Panc1 (cell line): ENCODE measurements at places on chromosomes 16 and 17. TPM values are rescaled to one million over a fixed set of nuclear protein-coding genes. Genes with fewer than 3 reads are reported as not detected.

SLC43A2 gene
- 23.3 TPM for total RNA-seq

DNA sequence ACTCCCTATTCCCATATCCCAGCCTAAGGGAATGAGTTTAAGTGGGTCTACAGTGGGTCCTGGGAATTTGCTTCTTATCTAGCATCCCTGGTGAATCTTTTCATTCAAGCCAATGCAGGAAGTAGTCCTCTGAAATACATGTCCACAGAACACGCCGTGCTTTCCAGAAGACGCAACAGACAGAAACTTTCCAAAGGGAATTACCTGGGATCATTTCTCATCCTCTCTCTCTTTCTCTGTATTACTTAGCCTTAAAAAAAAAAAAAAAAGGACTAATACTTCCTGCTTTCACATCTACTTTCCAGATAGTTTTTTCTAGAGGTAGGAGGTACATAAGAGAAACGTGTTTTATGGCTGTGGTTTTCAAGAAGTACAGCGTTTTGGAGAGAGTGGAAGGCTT is 499.0 kb downstream of the MAF start:
- DNase-seq = no peak

DNA sequence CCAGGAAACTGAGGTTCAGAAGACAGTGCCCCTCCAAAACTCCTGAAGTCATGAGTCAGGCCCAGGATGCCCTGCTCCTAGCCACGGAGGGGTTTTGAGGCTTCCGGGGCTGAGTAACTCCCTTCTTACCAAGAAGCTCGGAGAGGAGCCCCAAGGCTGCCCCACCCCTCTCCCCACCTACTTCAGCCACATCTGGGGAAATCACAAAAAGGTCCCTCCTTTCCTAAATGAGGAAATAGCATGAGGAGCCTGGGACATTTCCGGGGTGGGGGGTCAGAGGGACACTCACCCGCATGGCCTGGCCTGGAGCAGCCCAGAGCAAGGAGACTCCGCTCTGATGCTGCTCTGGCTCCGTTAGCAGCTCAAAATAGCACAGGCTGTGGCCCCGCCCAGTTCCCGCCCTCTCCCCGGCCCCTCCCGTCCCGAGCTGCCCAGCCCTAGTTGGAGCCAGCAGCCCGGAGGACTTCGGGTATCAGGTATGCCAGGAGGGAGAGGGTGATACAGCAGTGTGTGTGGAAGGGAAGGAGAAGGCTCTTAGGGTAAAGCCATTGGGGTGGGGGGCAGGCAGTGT is 40.1 kb downstream of the MYO18A start:
- DNase-seq = no peak

DNA sequence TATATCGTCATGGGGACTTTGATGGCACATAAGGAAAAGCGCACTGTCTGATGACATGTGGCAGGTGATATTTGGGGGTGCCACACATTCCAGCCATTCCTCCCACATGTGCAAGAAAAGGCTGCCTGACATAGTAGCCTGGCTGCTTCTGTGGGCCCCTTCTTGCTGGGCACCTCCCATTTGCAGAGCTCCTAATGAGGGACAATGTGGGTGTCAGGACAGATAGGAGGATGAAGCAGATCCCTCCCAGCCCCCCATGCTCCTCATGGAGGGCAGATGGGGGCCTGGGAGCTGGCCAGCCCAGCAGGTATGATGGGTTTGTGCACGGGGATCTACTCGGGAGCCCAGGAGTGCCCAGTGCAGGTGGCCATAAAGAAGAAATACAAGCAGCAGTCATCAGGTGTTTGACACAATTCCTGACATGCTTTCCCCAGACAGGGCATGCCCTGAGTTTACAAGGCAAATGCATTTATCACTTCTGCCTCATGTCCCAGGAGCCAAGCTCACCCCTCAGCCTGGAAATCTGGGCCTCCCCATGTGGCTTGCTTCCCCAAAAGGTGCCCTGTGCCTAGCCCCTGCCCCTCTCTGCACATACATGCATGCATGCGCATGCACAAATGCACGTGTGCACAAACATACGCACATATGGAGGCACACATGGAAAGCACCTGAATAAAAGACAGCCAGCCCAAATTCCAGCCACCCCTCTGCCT is 260.6 kb upstream of the RPL38 start:
- DNase-seq = no peak

DNA sequence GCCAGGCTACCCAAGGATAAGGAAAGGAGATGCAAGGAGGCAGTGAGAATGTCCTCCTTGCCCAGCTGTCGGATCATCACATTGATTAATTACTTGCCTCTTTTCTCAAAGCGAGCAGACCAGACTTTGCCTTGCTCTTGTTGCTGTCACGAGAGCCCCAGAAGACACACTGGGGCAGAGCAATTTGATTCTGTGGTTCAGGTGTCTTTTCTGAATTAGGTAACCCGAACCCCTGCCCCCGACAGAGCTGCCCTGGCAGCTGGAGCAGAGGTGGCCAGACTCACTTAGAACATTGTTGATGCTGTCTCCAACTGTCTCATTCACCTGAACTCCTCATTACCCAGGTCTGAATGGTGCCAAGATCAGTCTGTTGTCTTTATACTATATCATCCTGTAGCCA is 34.3 kb downstream of the VAT1L start:
- DNase-seq = no peak
